ENCODE measurements at places on chromosomes 2 and 18. TPM values are rescaled to one million over a fixed set of nuclear protein-coding genes. Genes with fewer than 3 reads are reported as not detected.

DNA sequence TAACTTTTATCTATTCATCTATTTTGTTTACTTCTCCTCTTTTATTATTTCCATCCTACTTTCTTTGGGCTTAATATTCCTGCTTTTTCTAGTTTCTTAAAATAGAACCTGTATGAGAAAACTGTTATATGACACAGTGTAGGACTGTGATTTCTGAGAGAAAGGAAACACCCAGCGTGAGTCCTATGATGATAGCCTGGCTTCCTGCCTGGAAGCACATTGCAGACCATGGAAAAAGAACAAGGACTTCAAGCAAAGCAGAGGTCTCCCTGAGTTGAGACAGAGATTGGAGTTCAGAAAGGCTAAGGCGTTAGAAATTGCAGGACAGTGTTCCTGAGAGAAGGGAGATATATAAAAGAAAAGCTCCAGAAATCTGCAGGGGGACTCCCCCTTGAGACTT, 7.8 kb downstream of the RBM44 start:
- DNase-seq, result no peak

DNA sequence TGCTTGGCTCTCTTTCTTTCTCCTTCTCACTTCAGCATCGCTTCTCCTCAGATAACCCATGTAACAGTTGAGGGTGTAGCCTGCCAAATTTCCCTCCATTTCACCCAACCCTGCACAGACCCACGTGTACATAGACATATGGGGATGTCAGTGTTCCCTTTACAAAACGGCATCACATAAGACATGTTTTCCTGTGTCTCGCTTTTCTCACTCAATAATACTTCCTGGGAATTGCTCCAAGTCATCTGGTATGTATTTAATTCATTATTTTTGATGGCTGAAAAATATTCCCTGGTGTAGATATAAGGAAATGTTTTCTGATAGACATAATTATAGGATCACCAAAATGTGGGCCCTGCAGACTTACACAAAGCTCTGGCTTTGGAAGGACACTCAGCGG, 176.8 kb downstream of the LOXHD1 start:
- no peak for DNase-seq

DNA sequence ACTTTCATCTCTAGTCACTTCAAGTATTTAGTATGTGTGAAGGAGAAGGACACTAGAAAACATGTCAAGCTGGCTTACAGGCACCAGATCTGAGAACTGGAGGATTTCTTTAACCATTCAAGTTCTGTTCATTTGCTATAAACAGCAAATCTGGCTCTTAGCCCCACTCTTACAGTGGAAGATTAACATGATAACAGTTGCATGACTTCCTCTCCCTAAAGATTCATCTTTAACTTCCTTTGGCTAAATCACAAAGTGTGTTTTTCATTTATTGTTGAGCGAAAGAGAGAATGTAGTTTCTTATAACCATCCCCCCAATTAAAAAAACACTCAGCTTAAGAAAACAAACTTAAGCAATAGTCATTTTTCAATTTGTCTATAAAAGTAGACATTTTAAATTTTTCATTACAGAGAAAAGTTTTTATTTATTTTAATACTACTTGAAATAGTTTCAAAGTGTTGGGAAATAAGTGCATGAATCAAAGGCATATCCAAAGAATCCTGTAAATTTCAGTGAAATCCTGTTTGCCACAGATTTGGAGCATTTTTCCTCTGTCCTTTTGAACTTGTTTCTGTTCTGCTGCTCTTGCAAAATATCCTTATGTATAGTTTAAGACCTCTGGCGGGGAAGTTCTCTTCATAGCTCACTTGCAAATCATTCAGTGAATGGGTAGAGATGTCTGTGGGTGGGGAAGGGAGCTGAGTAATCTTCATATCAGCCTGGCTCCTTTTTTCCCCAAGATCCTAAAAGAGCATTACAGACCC, 241.0 kb upstream of the RBBP8 start:
- DNase-seq, result no peak

- no peak for DNase-seq
Observed at GRCh38 chr2:215982465-215982875, 30.9 kb downstream of the MREG start.

GRCh38 chr2:75647771-75648170, 1.2 kb downstream of the MRPL19 start:
- DNase-seq, result no peak

Gene ME2
- total RNA-seq, result 15.8 TPM

Gene ANKRD30B
- total RNA-seq, result 0.12 TPM

Gene CLEC4F
- total RNA-seq, result 0.23 TPM

Gene FLACC1
- 0.28 TPM for total RNA-seq

Gene DSG2
- total RNA-seq, result 24.2 TPM

Gene ALPG
- not detected for total RNA-seq

Gene EHD3
- total RNA-seq, result 0.79 TPM

Data from pancreas (tissue), 10 donors.